Vagina (tissue), 2 donors: ENCODE measurements at places on chromosomes 12 and 14.

DNA sequence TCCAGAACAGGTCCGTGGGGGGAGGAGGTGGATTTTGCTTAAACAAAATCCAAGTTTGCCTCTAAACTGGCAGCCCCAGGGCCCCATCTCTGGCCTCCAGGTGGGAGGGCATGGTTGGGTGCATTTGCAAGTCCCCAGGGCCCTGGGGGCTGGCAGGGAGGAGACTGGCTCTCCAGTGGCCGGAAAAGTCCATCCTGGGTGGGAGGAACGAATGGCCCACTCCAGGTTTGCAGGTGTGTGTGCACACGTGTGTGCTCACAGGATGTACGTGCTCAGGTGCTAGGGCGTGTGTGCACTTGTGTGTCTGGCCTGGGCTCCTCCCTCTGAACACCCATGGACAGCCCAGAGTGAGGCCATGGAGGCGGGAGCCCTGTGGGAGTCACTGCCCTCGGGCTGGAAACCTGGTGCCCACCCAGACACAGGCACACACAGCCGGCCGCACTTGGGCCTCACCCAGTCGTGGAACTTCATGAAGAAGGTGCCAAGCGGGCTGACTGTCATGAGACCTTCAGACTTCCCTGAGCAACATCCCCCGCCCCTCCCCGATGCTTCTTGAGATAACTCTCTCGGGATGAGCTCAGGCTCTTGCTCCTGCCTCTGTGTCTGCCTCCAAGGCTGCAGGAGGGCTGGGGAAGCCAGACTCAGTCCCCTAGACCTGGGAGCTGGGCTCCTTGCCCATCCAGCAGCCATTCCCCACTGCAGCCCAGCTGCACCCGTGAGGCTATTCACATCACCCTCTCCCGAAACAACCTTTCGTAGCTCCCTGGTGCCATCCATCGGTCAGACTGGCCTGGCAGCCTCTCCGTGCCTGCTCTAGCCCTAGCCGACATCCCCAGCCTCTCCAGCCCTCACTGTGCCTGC, 9.4 kb downstream of the AHNAK2 start:
- no peak for DNase-seq

GRCh38 chr12:6752167-6752920, 597 bp downstream of the MLF2 start:
- DNase-seq: no peak

GRCh38 chr14:65941091-65941490, 528.6 kb downstream of the FUT8 start:
- no peak for DNase-seq

GRCh38 chr14:100902295-100903133, 1.0 kb downstream of the RTL1 start:
- no peak for DNase-seq

- DNase-seq: no peak
Measured at GRCh38 chr12:30839643-30840220, 85.0 kb upstream of the CAPRIN2 start.

- no peak for DNase-seq
Measured at GRCh38 chr14:24406416-24406815, 7.6 kb downstream of the NYNRIN start.

- DNase-seq: no peak
Measured at GRCh38 chr14:105427412-105427811, 7.8 kb downstream of the MTA1 start.

DNA sequence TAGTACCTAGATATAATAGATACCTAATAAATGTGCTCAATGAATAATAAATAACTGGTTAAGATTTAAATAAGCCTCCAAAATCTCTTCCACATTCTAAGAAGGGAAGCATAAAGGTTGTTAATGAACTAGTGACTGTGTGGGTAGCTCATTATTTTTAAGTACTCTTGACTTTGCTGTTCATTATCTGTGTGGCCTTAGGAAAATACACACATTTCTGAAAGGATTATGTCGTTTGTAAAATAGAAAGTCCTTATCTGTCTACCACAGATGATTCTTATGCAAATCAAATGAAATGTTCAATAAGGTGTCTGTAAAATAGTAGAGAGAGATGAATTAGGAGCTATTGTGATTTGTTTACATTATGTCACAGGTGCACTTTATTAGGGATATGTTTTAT, 119.5 kb downstream of the LRRK2 start:
- DNase-seq: no peak

GRCh38 chr12:100830003-100830795, 35.6 kb downstream of the ANO4 start:
- no peak for DNase-seq

DNA sequence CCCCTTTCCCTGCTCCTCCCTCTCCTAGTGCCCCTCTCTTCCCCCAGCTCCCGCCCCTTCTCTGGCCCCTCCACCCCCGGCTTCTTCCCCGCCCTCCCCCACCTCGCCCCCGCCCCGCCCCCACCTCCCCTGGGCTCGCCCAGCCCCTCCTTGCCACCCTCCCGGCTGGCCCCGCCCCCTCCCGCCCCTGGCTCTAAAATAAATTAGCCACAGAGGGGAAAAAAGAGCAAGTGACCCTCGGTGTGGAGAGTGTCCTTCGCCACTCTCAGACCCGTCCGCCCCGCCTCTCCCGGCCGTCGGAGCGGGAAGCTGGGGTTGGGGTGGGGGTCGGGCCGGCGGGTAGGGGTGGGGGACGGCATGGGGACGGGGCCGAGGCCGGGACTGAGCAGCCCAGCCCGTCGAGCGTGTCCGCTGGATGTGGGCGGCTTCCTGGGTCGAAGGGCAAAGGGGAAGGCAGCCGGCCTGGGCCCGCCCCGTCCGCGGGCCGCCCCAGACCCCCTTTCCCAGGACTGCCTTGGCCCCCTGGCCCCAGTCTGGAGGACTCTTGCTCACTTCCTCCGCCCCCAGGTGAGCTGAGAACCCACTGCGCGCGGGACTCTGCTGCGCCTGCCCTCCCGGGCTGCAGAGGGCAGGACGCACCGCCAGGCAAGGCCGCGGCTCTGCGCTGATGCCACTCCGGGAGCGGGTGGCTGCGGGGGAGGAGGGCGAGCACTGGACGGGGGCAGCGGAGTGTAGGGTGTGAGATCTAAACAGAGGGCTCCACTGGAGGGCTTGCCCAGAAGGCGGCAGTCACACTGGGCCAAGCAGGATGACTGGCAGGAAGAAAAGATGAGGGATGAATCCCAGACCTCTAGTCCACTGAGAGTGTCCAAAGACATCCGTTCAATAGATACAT, 570 bp upstream of the FIGNL2 start:
- no peak for DNase-seq

DNA sequence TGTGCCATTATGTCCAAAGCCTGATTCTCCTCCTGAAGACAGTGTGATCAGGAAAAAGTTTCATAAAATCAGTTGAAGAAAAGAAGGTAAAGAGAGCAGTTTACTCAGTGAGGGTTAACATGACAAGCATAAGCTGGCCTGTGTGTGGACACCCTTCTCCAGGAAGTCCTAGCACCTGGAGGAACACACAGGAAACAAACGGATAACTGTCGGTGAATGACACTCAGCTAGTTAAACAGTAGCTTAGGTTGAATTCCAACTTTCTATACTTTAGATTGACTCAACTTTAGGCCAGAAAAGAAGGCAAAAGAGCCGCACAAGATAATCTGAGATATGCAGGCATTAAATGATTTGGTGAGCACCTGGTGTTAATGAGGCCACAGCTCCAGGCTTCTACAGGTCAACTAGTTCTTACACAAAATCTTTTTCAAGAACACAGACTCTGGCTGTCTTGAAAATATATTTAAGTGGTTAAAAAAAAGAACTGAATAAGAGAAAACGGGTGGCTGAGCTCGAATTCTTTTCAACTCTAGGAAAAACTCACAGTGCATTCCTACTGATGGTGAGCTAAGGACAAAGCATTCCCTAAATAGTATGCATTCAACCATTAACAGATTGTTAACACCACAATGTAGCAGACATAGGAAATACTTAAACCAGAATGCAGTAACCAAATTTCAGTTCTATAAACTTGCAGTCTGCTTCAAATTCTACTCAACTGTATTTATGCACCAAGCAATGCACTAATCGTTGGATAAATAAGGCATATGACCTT, 56.9 kb upstream of the TSPAN8 start:
- no peak for DNase-seq

- no peak for DNase-seq
Measured at GRCh38 chr14:73124180-73124894, 12.0 kb upstream of the PSEN1 start.

GRCh38 chr14:68607081-68607866, 185.6 kb downstream of the ZFP36L1 start:
- DNase-seq: no peak

- DNase-seq: no peak
Measured at GRCh38 chr12:3604748-3605586, 114.0 kb downstream of the PRMT8 start.

DNA sequence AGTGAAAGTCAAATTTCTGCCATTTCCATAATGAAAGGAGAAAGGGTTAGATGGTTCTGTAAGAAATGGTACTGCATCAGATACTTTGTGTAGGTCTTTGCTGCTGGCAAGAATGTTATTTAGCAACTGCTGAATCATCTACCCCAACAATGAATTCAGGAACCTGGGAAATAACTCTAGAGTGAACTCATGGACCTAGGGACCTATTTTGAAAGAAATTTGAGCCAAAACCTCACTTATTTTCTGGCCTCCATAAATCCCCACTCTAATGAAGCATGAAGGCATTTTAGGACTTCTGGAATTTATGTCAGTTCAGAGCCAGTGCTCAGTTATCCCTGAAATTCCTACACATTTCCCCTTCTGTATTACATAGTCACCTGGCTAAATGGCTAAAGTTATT, 50.9 kb upstream of the CPNE8 start:
- DNase-seq: no peak

DNA sequence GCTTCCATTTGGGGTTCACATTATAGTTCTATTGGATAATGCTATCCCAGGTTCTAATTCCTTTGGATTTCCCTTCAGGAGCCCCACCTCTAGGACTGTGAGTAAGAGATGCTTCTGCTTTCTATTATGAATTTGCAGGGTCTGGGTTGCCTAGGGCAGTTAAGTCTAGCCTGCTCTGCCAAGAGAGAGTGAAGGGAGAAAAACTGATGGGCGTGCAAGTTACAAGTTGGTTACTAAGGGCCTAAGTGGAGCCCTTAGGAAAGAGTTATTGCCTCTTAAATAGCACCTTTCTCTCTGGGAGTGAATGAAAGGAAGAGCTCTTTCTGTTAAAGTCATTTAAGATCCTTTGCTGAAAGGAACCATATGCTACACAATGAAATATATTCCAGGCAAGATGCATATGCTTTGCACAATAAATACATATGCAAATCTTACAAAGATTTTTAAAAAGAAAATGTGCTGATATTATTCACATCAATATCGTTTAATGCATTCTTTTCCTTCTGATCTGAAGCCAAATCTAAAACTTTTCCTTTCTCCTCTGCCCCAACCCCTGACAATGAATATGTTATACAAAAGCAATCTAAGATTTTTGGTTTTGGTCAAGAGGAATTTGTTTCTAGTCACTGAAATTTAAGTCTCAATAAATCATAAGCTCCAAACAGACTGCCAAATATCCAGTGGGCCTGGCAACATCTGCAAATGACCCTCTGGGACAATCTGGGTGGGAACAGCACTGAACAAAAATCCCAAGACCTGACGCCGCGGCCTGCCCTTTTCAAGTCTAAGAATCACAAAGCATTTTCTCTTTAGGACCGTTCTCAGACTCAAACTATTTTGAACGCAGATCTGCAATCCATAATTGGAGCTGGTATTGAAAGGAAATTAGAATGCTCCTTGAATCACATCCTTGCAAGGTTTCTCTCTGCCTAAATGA, 586.7 kb downstream of the ETNK1 start:
- no peak for DNase-seq

DNA sequence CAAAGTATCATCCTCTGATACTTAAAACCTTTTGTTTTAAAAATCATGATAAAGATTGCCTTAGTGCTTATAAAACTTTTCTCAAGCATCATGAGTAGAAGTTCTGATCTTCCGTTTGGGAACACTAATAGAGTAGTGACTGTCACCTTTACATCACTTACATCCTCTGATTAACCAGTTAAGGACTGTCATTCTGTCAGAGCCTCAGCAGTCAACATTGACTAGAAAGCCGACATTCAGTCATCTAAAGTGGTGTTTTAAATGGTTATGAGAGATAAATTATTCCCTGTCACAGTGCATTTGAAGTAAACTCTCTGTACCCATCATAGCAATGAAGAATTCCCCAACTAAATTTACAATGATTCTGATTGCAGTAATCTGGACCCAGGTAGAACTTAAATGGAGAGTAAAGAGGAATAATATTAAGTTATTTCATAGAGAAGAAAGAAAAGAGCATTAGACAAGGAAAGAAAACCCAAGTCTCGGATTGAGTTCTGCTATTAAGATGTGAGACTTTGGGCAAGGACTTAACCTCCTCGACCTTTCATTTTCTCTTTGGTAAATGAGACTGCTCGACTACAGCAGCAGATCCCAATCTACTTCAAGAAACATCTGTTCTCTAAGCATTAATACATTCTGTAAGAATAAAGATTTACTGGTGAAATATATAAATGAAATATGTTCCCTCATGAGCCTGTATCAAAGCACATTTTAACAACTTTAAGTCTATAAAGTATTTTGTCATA, 563.9 kb upstream of the LMO3 start:
- DNase-seq: no peak

DNA sequence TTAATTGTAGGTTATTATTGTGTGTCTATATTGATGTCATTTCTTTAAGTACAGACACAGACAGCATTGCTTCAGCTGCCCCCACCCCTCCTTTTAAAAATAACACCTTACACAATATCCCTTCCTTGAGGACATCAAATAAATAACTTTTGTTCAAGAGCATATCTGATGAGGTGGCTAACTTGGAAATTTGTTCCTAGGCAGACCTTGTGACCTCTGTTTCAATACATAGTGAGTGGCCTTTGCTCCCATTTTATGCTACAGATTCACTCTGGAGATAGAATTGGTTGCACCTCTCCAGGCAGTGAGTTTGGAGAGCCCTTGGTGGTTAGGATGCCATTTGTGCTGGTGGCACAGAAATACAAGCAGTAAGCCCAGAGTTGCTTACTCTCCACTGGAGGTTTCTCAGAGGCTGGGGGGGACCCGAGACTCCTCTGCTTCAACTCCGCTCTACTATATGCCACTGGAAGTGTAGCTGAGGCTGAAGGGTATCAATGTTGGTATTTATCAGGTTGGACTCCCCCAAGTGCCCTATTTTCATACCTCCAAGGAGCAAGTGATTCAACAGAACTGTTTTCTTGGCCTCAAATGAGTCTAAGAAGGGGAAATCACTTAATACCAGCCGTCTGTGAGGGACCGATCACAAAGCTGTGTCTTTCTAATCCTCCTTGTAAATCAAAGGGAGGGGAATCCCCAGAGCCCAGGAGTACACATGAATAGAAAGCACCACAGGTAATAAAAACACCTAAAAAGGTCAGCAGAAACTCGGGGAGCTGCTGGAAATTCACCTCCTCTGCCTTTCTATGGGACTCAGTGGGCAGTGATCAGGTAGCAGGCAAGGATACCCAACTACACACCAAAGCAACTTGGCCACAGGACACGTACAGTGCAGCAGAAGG, 463.1 kb downstream of the RAD51B start:
- no peak for DNase-seq

- DNase-seq: no peak
Measured at GRCh38 chr12:124036657-124037109, 63.7 kb downstream of the ZNF664 start.
